Body of pancreas (tissue), 4 donors: ENCODE measurements at places on chromosomes 5 and 9. TPM values are rescaled to one million over a fixed set of nuclear protein-coding genes. Genes with fewer than 3 reads are reported as not detected.

DNA sequence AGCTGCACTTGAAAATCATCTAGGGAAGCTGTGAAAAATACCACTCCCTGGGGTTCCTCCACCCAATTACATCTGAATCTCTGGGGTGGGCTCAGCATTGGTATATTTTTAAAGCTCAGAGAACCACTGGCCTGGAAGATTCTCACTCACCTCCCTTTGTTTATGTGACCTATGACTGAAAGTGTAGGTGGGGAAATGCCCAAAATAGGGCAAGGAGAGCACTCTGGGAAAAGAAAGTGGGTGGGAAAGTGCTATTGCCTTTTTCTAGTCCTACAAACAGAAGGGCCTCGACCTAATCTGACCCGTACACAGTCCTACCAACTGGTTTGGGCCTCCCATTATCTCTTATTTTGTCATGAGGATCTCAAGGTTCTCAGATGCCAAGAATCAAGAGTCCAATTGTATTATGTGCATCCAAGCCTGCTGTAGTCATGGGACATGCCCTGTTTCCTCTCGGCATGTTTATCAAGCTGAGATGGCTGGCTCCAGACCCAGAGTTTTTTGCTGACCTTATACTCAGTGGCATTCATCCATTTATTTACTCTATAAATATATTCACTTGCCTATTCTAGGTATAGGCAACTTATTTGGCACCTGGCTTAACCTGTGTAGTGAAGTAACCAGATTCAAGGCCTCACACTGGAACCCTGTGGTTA, 483.7 kb downstream of the ENC1 start:
- H3K27ac ChIP-seq, result no peak overlapping the region
- H3K36me3 ChIP-seq, result no peaks in the 10 kb centered on the region
- no peak for DNase-seq
- H3K27me3 ChIP-seq, result no peaks in the 10 kb centered on the region
- no peaks in the 10 kb centered on the region for H3K4me1 ChIP-seq
- H3K4me3 ChIP-seq, result no peak overlapping the region

DNA sequence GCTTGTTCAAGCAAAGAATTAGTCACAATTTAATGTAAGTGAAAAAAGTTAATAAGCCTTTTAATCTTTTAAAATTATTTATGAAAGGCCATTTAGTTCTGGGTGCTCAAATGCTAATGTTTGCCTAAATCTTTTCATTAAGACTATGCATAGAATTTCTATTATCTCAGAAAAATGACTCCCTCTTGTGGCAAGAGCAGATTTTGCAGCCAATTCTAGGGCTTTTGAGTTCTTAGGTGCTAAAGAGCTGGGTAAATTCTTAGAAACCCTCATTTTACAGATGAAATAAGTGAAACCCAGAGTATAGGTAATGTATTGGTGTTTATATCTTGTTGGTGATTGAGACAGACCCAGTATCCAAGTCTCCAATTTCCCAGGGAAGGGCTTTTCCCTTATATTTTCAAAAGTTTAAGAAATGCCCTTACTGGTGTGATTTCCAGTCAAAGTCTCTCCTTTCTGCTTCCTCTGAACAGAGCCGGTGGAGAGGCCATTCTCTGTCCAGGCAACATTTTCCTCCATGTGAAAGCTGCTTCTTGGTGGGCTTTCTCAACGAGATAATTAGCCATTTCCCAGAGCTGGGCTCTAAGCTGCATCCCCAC, 24.1 kb upstream of the PCSK5 start:
- no peak overlapping the region for H3K4me3 ChIP-seq
- peaks cover 17% of the 10 kb centered on the region for H3K4me1 ChIP-seq
- H3K27ac ChIP-seq, result no peak overlapping the region
- H3K36me3 ChIP-seq, result no peaks in the 10 kb centered on the region
- no peaks in the 10 kb centered on the region for H3K27me3 ChIP-seq

- no peak for DNase-seq
- H3K36me3 ChIP-seq, result no peaks in the 10 kb centered on the region
- no peak overlapping the region for H3K4me3 ChIP-seq
Observed at GRCh38 chr5:1736889-1737711, 62.5 kb downstream of the MRPL36 start.

DNA sequence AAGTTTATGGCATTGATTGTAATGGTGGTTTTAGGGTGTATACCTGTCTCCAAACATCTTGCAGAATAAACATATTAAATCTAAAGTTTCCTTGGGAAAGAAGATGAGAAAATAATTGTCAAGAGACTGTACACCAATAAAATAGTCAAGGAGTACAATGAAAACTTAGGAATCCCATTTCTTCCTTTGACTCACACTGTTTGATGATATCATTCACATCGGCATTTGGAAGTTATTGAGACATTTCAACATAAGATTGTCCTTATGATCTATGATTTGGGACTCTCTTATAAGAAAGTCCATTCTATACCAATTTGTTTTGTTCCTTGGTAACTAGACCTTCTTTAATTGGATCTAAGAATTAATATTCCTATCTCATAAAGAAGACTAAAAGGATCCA, 482.7 kb downstream of the RAB3C start:
- peaks cover 14% of the 10 kb centered on the region for H3K4me1 ChIP-seq
- DNase-seq, result no peak
- no peaks in the 10 kb centered on the region for H3K27me3 ChIP-seq
- H3K27ac ChIP-seq, result no peak overlapping the region
- H3K36me3 ChIP-seq, result no peaks in the 10 kb centered on the region

GRCh38 chr9:72614067-72614466, 92.7 kb downstream of the TMC1 start:
- H3K36me3 ChIP-seq, result no peaks in the 10 kb centered on the region
- H3K27ac ChIP-seq, result no peak overlapping the region
- no peaks in the 10 kb centered on the region for H3K4me1 ChIP-seq
- no peak for DNase-seq
- no peak overlapping the region for H3K4me3 ChIP-seq
- no peaks in the 10 kb centered on the region for H3K27me3 ChIP-seq

DNA sequence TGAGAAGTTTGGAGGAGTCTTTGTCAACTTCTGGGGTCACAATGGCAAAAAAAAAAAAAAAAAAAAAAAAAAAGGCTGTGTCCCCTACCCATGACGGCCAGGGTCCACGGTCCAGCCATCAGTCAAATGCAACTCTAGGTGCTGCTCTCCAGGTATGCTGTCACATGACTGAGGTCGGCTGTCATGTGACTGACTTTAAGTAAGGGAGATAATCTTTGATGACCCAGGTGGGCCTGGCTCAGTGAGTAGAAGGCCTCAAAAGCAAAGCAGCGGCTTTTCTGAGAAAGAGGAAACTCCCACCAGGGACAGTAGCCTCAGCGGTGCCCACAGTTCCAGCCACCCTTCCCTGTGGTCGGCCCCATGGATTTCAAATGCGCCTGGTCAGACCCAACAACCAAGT, 117.7 kb downstream of the ROR2 start:
- H3K4me1 ChIP-seq, result no peaks in the 10 kb centered on the region
- no peak overlapping the region for H3K27ac ChIP-seq
- DNase-seq, result no peak
- no peak overlapping the region for H3K4me3 ChIP-seq

DNA sequence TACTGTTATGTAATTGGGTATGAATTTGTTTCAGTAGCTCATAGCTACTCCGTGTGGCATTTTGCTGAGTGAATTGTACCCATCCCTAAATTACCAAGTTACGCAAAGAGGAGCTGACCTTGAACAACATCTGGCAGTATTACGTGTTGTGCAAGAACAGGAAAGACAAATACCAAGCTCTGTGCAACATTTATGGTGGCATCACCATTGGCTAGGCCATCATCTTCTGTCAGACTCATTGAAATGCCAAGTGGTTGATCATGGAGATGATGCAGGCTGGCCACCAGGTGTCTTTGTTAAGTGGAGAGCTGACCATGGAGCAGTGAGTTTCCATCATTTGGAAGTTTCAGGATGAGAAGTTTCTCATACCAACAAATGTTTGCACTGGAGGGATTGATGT, 15.0 kb downstream of the ZSWIM6 start:
- H3K27ac ChIP-seq, result no peak overlapping the region
- no peak overlapping the region for H3K4me3 ChIP-seq
- DNase-seq, result no peak
- H3K4me1 ChIP-seq, result peaks cover 57% of the 10 kb centered on the region
- H3K36me3 ChIP-seq, result no peaks in the 10 kb centered on the region

DNA sequence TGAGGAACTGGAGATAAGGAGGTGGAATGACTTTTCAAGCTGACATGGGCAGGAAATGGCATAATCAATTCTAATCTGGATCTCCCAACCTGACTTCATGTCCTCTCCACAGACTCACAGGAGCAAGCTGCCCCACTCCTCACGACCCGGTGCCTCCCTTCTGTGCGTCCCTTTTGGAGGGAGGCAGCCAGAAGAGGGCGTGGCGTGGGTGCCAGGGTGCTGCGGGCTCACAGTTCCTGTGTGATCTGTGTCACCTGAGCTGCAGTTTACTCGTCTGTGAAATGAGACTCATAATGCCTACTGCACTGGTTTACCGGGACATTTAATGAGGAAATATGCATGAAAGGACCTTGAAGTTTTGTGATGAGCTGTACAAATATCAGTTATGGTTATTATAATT, 207.4 kb downstream of the DAB2IP start:
- DNase-seq, result no peak
- no peak overlapping the region for H3K4me3 ChIP-seq
- H3K27me3 ChIP-seq, result no peaks in the 10 kb centered on the region
- no peaks in the 10 kb centered on the region for H3K36me3 ChIP-seq

DNA sequence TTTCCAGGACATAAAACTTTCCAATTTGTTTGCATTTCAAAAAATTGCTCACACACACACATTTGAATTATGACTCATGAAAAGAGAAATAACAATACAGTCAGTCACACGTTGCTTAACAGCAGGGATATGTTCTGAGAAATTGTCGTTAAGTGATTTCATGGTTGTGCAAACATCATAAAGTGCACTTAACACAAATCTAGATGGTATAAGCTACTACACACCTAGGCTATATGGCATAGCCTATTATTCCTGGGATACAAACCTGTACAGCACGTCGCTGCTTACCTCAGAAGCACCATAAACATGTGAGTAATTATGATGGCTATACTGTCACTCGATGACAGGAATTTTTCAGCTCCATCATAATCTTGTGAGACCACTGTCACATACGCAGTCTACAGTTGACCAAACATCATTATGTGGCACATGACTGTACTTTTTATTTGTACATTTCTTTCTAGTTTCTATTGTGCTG, 378.2 kb downstream of the ACTL7B start:
- H3K27me3 ChIP-seq, result no peaks in the 10 kb centered on the region
- no peaks in the 10 kb centered on the region for H3K4me1 ChIP-seq
- no peak overlapping the region for H3K4me3 ChIP-seq
- H3K27ac ChIP-seq, result no peak overlapping the region

GRCh38 chr5:179866241-179867078, 7.8 kb upstream of the MRNIP start:
- no peaks in the 10 kb centered on the region for H3K4me1 ChIP-seq
- DNase-seq, result no peak
- H3K36me3 ChIP-seq, result peaks cover 21% of the 10 kb centered on the region
- no peaks in the 10 kb centered on the region for H3K27me3 ChIP-seq

GRCh38 chr9:75911390-75911789, 20.9 kb downstream of the PCSK5 start:
- no peak overlapping the region for H3K4me3 ChIP-seq
- DNase-seq, result no peak
- H3K27me3 ChIP-seq, result no peaks in the 10 kb centered on the region
- H3K27ac ChIP-seq, result no peak overlapping the region
- no peaks in the 10 kb centered on the region for H3K36me3 ChIP-seq
- peaks cover 56% of the 10 kb centered on the region for H3K4me1 ChIP-seq

- H3K4me1 ChIP-seq, result no peaks in the 10 kb centered on the region
- no peaks in the 10 kb centered on the region for H3K27me3 ChIP-seq
- no peaks in the 10 kb centered on the region for H3K36me3 ChIP-seq
- no peak overlapping the region for H3K4me3 ChIP-seq
- no peak for DNase-seq
Observed at GRCh38 chr5:58143181-58143580, 316.7 kb downstream of the PLK2 start.

GRCh38 chr5:55063220-55063863, 39.1 kb upstream of the GZMA start:
- no peak for DNase-seq
- no peak overlapping the region for H3K4me3 ChIP-seq
- H3K4me1 ChIP-seq, result no peaks in the 10 kb centered on the region
- no peaks in the 10 kb centered on the region for H3K36me3 ChIP-seq
- no peak overlapping the region for H3K27ac ChIP-seq
- no peaks in the 10 kb centered on the region for H3K27me3 ChIP-seq

DNA sequence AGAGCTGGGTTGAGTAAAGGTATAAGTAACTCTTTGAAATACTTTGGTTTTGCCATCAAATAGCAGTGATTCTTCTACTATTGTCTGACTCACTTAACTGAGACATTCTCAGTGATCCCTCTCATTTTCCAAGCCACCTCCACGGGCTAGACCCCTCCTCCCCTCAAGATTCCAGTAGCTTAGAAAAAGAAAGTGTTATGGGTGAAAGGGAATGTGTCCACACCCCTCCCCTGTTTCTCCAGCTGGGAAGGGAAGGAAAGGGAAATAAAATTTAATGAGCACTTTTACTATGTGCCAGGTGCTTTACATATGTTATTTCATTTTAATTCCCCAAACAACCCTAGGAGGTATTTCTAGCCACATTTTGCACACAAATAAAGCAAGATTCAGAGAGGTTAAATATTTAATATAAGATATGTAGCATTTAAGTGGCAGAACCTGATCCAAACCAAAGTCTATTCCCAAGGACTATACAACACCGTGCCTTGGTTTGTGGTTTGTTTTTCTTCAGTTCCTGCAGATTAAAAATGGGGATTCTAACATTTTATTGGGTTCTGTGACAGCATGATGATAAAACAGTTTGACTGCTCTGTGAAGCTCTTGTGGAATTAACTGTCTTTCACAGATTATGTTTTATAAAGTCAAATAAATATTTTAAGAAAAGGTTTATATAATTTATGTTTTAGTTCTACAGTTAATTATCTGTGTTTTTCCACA, 135.9 kb downstream of the ZSWIM6 start:
- no peaks in the 10 kb centered on the region for H3K36me3 ChIP-seq
- no peak for DNase-seq
- peaks cover 29% of the 10 kb centered on the region for H3K4me1 ChIP-seq
- no peak overlapping the region for H3K4me3 ChIP-seq
- H3K27ac ChIP-seq, result no peak overlapping the region

Gene FBP1
- total RNA-seq, result 39.9 TPM

Gene KLHL3
- 5.7 TPM for total RNA-seq

Gene GALNT12
- total RNA-seq, result 13.0 TPM

Gene CXCL14
- 17.9 TPM for total RNA-seq

Gene NUTM2F
- total RNA-seq, result not detected

Gene ERAP2
- 24.7 TPM for total RNA-seq
